Neural crest cell (in vitro differentiated cells): ENCODE measurements at places on chromosomes 7 and 10. TPM values are rescaled to one million over a fixed set of nuclear protein-coding genes. Genes with fewer than 3 reads are reported as not detected.

The MINDY4 gene
- total RNA-seq: 8.6 and 9.2 TPM in 2 replicates

The GNGT1 gene
- 0.65 and 1.0 TPM in 2 replicates for total RNA-seq

GRCh38 chr7:5670183-5670935 is 111.1 kb downstream of the RNF216 start:
- H3K27me3 ChIP-seq: no peaks in the 10 kb centered on the region
- no peak overlapping the region for H3K4me3 ChIP-seq
- peak overlapping the region; percentile 87 for H3K27ac ChIP-seq
- H3K36me3 ChIP-seq: no peaks in the 10 kb centered on the region
- peaks cover 10% of the 10 kb centered on the region for H3K4me1 ChIP-seq

GRCh38 chr10:86310291-86310690 is 56.3 kb downstream of the GRID1 start:
- peaks cover 37% of the 10 kb centered on the region for H3K27me3 ChIP-seq
- H3K27ac ChIP-seq: peak overlapping the region; percentile 71
- DNase-seq: no peak
- H3K36me3 ChIP-seq: no peaks in the 10 kb centered on the region
- peaks cover 11% of the 10 kb centered on the region for H3K4me1 ChIP-seq
- H3K4me3 ChIP-seq: no peak overlapping the region

The FAM25C gene
- total RNA-seq: not detected in 2 replicates

- peaks cover 15% of the 10 kb centered on the region for H3K4me1 ChIP-seq
- H3K27me3 ChIP-seq: peaks cover 4% of the 10 kb centered on the region
- no peak for DNase-seq
- H3K27ac ChIP-seq: peak overlapping the region; percentile 29
- H3K36me3 ChIP-seq: no peaks in the 10 kb centered on the region
These were observed 15.8 kb downstream of the PODXL start for GRCh38 chr7:131540491-131541162.

DNA sequence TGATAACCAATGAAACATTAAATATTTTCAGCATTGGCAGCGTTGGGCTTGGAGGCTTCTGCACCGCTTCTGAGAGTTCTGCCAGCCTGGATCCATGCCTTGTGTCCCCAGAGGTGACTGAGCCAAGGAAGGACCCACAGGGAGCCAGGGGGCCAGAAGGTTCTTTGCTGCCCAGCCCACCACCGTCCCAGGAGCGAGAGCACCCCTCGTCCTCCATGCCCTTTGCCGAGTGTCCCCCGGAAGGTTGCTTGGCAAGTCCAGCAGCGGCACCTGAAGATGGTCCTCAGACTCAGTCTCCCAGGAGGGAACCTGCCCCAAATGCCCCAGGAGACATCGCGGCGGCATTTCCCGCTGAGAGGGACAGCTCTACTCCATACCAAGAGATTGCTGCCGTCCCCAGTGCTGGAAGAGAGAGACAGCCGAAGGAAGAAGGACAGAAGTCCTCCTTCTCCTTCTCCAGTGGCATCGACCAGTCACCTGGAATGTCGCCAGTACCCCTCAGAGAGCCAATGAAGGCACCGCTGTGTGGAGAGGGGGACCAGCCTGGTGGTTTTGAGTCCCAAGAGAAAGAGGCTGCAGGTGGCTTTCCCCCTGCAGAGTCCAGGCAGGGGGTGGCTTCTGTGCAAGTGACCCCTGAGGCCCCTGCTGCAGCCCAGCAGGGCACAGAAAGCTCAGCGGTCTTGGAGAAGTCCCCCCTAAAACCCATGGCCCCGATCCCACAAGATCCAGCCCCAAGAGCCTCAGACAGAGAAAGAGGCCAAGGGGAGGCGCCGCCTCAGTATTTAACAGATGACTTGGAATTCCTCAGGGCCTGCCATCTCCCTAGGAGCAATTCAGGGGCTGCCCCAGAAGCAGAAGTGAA is 93.9 kb downstream of the TACC2 start:
- no peak overlapping the region for H3K4me3 ChIP-seq
- no peak overlapping the region for H3K27ac ChIP-seq
- H3K27me3 ChIP-seq: no peaks in the 10 kb centered on the region
- peaks cover 5% of the 10 kb centered on the region for H3K4me1 ChIP-seq
- no peak for DNase-seq

- no peak for DNase-seq
- no peaks in the 10 kb centered on the region for H3K27me3 ChIP-seq
- no peaks in the 10 kb centered on the region for H3K36me3 ChIP-seq
- H3K4me1 ChIP-seq: no peaks in the 10 kb centered on the region
- no peak overlapping the region for H3K4me3 ChIP-seq
These were observed 189.2 kb downstream of the EBF3 start for GRCh38 chr10:129774736-129775401.

DNA sequence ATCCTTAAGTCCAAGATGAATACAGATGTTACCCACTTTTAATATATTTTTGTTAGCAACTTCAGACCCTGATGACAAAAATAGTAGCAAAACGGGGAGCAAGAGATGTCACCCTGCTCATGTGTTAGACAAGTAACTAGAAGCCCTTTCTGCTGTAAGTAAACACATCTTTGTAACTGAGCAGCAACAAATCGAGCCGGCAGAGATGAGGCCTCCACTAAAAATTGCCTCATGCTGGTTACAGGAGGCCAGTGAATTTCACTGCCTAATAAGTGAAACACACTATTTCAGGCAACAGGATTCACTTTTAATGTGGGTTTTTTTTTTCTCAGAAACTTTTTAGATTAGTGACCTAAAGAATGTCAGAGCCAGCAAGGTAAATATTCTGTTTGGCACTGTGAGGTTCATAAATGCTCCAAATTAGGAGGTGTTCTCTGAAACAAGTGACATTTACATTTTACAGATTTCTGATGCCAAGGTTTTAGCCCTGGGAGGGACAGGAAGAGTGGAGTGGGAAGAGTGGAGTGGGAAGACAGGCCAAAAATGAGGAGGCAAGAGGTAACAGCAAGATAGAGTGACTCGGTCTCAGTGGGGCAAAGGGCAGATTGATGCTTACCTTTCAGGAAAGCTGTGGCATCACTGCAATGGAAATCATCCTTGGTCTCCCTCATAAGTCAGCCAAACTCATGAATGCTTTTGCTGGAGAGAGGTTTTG is 53.6 kb upstream of the LRRC17 start:
- peaks cover 3% of the 10 kb centered on the region for H3K36me3 ChIP-seq
- peak overlapping the region; percentile 3 for H3K27ac ChIP-seq
- H3K4me3 ChIP-seq: no peak overlapping the region
- H3K27me3 ChIP-seq: no peaks in the 10 kb centered on the region

DNA sequence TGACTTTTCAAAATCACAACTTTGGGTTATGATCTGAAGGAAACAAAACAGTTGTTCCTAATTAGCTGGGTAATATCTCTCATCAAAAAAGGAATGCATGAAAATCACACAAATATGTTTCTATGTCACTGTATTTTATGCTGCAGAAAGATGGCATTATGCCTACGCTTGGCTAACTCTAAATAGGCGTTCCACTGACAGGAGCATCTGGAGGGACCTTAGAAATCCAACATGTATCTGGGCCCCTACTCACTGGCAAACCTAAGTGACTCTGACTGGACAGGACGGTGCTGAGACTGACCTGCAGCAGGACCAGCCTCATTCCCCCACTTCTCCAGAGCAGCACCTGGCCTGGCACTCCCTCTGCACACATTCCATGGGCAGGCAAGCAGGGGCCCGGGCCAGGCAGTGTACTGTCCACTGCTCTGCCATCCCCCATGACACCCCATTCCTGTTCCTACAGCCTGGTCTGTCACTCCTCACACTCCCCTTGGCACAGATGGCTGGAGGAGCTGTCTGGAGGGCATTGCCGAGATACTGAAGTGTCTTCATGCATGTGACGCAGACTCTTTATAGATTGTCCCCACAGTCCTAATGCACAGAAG is 2.6 kb upstream of the MYL7 start:
- peaks cover 34% of the 10 kb centered on the region for H3K27me3 ChIP-seq
- H3K27ac ChIP-seq: no peak overlapping the region
- no peak for DNase-seq
- no peaks in the 10 kb centered on the region for H3K36me3 ChIP-seq

GRCh38 chr7:44080118-44080517 is 2.2 kb downstream of the POLM start:
- peak overlapping the region; percentile 41 for H3K4me3 ChIP-seq
- no peak for DNase-seq
- H3K27ac ChIP-seq: no peak overlapping the region
- H3K36me3 ChIP-seq: no peaks in the 10 kb centered on the region

DNA sequence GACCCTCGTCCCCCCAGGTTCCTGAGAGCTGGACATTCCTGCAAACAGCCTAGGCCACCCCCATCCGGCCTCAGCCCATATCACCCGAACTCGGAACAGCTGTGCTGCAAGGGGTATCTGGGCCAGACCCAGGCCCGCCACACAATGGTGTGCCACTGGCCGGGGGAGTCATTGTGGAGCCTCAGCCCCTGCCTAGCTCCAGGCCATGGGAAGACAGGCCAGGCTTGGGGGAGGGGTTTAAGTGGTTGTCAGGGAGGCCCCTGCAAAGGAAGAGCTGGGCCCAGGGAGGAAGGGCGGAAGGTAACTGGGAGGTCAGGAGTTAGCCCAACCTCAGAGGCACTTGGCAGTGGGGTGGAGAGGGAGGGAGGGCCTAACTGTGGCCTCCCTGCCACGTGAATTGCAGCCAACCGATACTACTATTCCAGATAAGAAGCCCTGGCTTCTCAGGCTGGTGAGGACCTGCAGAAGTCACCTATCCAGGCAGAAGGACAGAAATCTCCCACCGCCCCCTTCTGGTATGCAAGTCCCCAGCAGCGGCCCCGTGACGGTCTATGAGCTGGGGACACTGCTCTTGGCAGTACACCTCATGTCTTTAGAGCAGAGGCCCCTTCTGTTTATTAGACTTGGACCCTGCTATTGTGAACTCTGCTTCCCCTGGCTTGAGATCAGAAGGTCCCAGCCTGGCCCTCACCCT is 26.8 kb downstream of the VSIR start:
- no peaks in the 10 kb centered on the region for H3K36me3 ChIP-seq
- no peak for DNase-seq
- H3K27me3 ChIP-seq: no peaks in the 10 kb centered on the region
- peak overlapping the region; percentile 81 for H3K27ac ChIP-seq
- H3K4me3 ChIP-seq: no peak overlapping the region
- H3K4me1 ChIP-seq: peaks cover 23% of the 10 kb centered on the region

- peaks cover 24% of the 10 kb centered on the region for H3K36me3 ChIP-seq
- peak overlapping the region; percentile 64 for H3K27ac ChIP-seq
- peaks cover 3% of the 10 kb centered on the region for H3K4me1 ChIP-seq
- no peak overlapping the region for H3K4me3 ChIP-seq
These were observed 7.4 kb downstream of the ZNF746 start for GRCh38 chr7:149490083-149490760.

- no peaks in the 10 kb centered on the region for H3K36me3 ChIP-seq
- DNase-seq: no peak
- peaks cover 9% of the 10 kb centered on the region for H3K27me3 ChIP-seq
- peaks cover 6% of the 10 kb centered on the region for H3K4me1 ChIP-seq
- H3K4me3 ChIP-seq: no peak overlapping the region
These were observed 64.9 kb downstream of the SYPL1 start for GRCh38 chr7:106047184-106047583.
